ENCODE measurements at places on chromosomes 3 and 15.

DNA sequence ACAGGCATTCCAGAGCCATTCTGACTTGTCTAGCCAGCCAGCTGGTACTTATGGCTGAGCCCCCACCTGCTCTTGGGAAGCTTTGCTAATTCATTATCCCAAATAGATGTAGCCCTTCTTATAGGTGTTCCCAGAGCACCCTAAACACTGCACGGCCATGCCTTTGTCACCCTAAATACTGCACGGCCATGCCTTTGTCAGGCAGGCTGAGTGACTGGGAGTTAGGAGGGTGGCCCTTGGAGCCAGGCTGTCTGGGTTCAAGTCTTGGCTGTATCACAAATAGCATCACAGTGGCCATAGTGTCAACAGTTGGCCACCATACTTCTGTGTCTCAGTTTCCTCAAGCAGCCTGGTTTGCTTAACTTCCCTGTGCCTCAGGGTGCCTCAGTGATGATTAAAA, 292.3 kb downstream of the ADAMTS17 start:
- no peak for DNase-seq

GRCh38 chr3:115630850-115631249, 7.5 kb downstream of the GAP43 start:
- DNase-seq: no peak

DNA sequence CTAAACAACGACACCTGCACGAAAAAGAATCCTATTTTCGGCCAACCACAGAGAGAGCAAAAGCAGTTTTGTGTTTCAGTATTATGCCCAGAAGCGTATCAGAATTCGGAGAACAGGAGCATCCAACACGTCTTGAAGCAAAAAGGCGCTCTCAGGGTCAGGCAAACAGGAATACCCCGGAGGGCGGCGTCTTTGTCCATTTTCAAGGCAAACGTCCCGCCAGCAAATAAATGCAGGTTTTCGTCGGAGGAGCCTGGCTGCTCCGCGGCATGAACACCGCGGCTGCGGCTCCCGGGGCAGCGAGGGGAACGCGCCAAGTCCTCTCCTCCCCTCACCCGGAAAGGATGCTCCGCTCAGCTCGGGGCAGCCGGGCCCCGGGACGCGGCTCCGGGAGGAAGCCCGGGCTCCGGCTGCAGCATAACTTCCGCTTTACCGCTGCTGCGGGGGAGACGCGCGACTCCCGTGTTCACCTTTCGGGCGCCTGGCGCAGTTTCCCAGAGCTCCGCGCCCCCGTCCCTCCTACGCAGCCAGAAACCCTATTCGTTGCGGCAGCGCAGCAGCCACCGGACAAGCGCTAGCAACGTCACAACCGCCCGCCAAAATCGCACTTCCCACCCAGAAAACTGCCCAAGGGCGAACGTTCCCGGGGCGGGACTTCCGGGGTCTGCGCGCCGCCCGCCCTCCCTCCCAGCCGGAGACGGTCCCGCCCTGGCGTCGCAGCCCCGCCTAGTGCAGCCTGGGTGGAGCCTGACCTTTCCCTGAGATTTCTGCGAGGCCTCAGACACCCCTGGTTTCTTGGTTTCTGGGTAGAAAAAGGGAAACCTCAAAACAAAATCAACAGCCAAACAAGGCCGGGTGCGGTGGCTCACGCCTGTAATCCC, at the start of gene RNF168:
RNF168 (minus strand) TSS at position 573 of the 881 bp plus-strand sequence. CDS start 595 bp downstream, outside the sequence.
- peak; percentile 95 for DNase-seq

GRCh38 chr3:197811343-197811742, 20.3 kb downstream of the LRCH3 start:
- peak; percentile 92 for DNase-seq

- DNase-seq: no peak
Measured at GRCh38 chr3:156070028-156070427, 50.4 kb upstream of the KCNAB1 start.

GRCh38 chr3:140020541-140020940, 85.6 kb downstream of the CLSTN2 start:
- DNase-seq: no peak

- DNase-seq: no peak
Measured at GRCh38 chr3:51361746-51362145, 23.3 kb upstream of the MANF start.

- DNase-seq: no peak
Measured at GRCh38 chr15:41594801-41595746, 36.1 kb downstream of the TYRO3 start.

GRCh38 chr3:23624305-23624704, 181.4 kb upstream of the UBE2E1 start:
- DNase-seq: no peak

DNA sequence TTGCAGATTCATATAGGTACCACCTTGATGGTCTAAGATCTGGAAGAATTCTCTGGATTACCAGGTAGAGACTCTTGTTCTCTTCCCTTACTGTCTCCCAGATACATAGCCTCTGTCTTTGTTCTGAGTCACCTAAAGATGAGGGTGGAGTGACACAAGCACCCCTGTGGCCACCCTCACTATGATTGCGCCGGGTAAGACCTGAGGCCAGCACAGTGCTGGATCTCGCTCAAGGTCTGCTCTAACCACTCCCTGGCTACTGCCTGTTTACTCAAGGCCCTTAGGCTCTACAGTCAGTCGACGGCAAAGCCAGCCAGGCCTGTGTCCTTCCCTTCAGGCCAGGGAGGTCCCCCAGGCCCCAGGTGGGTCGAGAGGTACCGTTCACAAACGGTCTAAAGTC, 88.3 kb downstream of the ARHGEF26 start:
- no peak for DNase-seq

- peak; percentile 62 for DNase-seq
Measured at GRCh38 chr15:52097180-52097579, 15.4 kb downstream of the BCL2L10 start.

DNA sequence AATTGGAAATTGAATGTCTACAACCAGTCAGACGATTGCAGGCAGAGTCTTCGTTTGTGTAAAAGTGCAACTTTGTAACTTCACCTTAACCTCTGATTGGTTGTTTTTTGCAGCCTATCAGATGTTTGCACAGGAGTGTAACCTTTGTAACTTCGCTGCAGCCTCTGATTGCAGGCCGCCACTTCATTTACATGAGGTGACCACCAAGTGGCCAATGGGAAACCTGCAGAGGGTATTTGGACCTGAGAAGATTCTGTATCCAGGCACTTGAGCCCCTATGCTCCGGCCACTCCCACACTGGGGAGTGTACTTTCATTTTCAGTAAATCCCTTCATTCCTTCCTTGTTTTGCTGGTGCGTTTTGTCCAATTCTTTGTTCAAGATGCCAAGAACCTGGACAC, 68.1 kb upstream of the PFN2 start:
- peak; percentile 13 for DNase-seq

GRCh38 chr3:12611117-12611516, 52.8 kb downstream of the RAF1 start:
- DNase-seq: no peak

GRCh38 chr3:23612296-23612891, 193.4 kb upstream of the UBE2E1 start:
- DNase-seq: peak; percentile 63

- no peak for DNase-seq
Measured at GRCh38 chr15:80415358-80415670, 11.1 kb downstream of the ARNT2 start.

GRCh38 chr3:53202331-53203015, 41.5 kb downstream of the PRKCD start:
- DNase-seq: no peak

DNA sequence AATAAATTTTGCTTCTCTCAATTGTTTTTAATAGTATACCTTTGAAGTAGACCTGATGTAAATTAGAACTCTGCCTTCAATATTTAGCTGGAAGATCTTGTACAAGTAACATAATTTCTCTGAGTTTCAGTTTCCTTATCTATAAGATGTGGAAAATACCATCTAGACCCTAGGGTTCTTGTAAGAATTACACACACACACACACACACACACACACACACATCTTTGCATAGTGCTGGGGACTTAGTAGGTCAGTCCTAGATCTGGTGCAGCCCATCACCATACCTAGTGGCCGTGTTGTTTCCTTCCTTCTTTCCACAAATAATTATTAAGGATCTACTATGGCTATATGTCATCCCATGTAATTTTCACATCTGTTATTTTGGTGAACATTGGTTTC, 11.0 kb downstream of the TRAT1 start:
- no peak for DNase-seq

- peak; percentile 16 for DNase-seq
Measured at GRCh38 chr3:175356899-175357324, 497.8 kb downstream of the NAALADL2 start.

DNA sequence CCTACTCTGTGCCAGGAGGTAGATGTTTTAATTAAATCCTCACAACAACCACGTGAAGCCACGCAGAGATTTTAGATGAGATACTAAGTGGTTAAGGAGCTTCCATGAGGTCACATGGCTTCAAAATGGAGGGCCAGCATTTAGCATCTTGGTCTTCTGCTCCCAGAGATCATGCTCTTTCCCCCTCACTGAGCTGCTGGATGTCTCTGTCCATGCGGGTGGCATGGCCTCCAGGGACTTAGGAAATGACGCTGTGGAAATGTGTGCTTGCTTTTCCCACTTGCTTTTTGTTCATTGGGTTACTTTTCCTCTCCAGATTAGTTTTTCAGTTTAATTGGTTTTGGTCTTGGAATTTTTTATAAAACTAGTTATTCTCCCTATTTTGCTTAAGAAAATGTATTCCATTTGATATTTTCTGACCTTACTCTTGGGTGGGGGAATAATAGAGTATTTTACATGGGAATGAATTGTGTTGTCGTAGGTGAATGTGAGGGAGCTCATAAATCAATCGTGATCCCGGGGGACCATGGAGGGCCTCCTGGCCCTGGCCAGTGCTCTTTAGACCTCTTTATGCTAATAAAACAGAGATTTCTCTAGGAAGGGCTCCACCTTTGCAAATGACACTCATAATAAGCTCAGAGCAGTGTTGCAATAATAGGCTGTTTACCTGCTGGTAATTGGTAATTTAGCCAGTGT, 376.0 kb upstream of the ONECUT1 start:
- no peak for DNase-seq

DNA sequence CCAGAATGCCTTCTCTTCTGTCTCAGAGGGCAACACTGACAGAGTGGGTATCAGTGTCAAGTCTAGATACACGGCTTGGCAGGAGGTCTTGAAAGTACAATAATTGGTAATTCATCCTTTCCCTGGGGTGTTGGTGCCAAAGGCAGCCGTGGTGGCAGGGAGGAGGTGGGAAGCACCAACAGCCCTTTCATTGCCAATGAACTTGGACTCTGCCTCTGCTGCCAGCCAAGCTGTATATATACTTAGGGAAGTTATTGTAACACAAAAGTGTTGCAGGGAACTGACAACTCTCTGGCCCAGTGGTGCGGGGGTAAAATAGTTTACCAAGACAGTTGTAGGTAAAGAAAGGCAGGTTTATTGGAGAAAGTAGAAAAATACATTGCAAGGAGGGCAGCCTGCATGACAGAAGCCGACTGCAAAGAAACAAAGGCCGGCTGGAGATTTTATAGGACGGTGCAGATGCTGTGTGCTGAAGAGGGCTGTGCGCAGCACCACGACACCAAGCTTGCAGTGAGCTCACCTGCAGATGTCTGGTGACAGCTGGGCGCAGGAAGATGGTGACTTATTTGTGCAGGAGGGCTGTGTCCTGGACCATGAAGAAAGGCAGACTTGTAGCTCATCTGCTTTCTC, 4.0 kb upstream of the FAM3D start:
- no peak for DNase-seq

- DNase-seq: no peak
Measured at GRCh38 chr15:38559636-38560307, 4.8 kb downstream of the RASGRP1 start.

DNA sequence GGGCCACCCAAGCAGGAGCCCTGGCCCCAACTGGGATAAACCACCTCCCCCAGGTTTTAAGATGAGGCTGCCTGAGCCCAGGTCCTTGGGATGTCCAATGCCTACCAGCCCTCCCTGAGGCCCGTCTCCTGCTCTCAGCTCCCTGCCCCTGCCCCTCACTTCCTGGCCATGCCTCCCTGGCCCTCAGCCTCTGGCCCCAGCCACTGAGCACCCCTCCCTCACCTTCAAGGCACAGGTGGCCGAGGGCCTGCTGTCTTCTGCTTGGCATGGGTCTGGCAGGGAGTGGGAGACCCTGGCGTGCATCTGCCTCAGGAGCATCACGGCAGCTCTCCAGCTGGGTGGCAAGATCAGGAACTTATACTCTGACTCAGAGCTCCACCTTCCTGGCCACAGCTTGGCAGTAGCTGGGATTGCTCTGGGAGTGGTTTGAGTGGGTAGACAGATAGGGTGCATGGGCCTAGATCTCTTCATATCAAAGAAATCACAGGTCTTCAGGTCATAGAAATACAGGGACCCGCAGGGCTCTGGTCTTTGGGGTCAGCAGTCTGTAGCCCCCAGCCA, at the start of gene PLA2G4E:
PLA2G4E (minus strand) TSS at position 330 of the 561 bp plus-strand sequence; CDS start at position 318, 12 bp downstream.
- no peak for DNase-seq

GRCh38 chr3:177427540-177427939, 230.3 kb upstream of the TBL1XR1 start:
- peak; percentile 53 for DNase-seq

GRCh38 chr15:32738666-32739065, 20.9 kb downstream of the GREM1 start:
- DNase-seq: no peak

- DNase-seq: no peak
Measured at GRCh38 chr3:60216462-60217075, 1034.7 kb downstream of the FHIT start.

DNA sequence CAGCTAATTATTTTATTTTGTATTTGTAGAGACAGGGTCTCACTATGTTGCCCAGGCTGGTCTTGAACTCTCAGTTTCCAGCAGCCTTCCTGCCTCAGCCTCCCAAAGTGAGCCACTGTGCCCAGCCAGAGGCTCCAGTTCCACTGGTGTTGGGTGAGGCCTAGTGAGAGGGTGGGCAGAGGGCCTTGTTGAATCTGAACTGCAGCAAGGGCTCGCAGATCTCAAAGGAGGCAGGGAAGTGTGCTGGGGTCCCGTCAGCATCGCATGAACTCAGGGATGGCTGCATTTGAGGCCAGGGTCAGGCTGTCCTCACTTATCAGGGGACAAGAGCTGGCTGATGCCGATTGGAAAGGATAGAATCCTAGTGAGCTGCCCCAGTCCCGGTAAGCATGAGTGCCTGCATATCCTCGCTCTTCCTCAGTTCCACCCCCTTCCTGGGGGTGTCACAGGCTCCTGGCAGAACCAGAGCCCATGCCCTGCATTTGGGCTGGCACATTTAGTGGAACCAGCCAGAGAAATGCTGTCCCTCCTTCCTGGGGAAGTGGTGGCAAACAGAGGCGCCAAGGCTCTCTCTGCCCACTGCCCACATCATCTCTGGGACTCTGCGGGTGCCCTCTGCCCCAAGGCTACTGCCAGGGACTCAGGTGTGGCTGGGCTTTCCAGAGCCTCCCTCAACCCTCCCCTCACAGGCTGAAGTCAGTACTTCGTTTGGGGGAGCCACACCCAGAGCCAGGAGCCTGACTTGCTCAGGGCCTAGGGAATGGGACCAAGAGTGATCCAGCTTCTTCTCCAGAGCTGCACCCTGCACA, 24.1 kb downstream of the ALS2CL start:
- DNase-seq: no peak

- peak; percentile 19 for DNase-seq
Measured at GRCh38 chr3:115169808-115170207, 22.7 kb upstream of the ZBTB20 start.

- no peak for DNase-seq
Measured at GRCh38 chr3:58731673-58732072, 65.1 kb upstream of the FAM3D start.
